ENCODE measurements at places on chromosomes 6 and 20.

GRCh38 chr20:50575865-50576720 lies 65.9 kb downstream of the PTPN1 start:
- peak; percentile 59 for DNase-seq

GRCh38 chr6:106141441-106142237 lies 55.5 kb downstream of the PRDM1 start:
- no peak for DNase-seq

- DNase-seq = no peak
Observed at GRCh38 chr6:1657116-1657770, 47.5 kb downstream of the FOXC1 start.

GRCh38 chr6:75331151-75331550 lies 46.6 kb upstream of the TMEM30A start:
- DNase-seq = no peak

DNA sequence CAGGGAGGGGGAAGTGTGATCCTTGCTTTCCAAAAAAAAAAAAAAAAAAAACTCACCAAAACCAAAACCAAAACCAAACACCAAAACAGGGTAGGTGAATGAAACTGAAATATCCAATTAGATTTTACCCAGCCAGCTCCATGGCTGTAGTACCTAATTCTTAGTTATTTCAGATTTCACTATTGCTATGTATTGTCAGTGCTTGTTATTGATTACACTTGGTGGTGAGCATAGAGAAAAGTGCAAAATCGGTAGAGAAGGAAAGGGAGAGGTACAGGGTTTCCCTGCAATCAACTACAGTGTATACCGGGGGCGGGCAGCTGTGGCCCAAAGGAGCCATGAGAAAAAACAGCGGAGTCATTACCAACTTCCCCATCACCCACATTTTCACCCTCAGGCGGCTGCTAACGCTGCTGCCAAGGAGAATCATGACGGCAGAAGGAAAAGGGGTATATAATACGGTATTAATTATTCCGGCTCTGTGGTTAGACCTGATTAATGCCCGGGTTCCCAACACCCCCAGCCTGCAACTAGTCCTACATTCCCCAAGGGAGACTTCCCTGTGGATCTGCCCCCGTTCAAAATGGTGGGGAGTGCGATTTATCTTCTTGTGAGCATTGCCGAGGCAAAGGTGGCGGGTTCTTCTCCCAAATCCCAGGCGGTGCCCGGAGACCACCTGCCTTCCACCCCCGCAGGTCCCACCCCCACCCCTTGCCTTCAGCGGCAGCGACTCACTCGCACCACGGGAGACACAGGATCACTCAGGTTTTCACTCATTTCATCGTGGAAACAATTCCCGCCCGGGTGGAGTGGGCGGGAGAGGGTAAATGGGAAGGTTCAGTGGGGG lies at the start of gene C6orf62:
C6orf62 (minus strand) TSS at position 30 of the 847 bp plus-strand sequence. CDS start 486 bp downstream, outside the sequence.
- DNase-seq = peak; percentile 26

DNA sequence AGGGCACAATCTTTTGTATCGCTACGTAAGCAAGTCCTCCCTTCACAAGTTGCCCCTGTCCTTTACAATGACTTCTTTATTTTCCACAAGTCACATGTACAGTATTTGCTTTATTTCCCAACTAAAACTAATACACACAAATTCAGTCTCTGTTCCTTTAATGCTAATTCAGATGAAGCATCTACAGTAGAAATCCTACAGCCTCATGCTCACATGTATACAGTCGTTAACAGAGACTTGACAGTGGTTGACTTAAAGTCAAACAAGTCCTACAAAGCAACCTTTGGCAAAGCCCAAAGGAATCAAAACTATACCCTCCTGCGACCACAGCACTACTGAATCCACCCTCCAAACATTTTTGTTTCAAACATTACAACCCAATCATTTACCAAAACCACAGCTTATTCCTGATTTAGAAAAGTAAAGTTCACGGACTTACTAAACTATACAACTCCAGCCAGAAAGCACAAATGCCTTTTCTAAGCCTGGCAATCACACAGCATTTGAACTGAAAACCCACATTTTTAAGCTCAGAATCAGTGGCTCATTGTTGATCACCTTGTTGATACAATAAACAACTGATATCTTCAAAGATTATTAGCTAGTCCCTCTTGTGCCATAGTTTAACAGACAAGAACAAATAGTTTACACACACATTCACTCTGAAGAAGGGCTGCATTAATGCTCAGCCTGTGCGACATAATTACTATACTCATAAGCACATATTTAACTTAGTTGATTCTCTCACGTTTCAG lies 70.9 kb upstream of the NHSL1 start:
- DNase-seq = no peak

DNA sequence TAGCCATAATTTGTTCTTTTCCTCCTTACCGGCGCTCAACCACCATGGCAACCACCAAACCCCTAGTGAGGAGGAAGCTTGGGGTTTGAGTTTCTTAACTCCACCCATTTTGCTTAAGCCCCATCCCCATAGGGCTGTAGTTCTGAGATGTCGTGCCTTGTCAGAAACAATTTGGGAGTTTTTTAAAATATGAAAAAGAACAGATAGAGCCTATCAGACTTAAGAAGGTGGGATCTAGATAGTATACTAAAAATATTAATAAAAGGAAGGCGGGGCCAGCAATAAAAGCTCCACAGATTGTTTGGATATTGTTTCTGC lies 5.6 kb downstream of the BRD2 start:
- no peak for DNase-seq

DNA sequence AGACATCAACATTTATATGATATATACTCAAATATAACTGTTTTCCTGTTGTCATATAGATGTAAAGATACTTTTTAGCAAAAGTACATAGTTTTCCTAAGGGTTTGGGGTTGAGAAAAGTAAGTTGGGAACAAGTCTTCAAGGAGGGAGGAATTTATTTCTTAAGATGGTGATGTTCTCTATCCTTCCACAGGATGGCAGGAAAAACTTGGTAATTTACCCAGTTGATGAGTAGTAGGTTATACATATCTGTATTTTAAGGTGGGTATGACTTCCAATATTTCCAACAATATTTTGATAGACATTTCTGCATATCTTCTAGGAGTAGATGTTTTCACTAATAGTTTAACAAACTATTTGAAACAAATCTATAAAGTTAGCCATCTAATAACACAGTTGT lies 254.4 kb downstream of the RIMS1 start:
- no peak for DNase-seq

- no peak for DNase-seq
Observed at GRCh38 chr6:85917522-85917921, 274.8 kb upstream of the SYNCRIP start.

- DNase-seq = no peak
Observed at GRCh38 chr6:48835421-48835958, 627.6 kb downstream of the MMUT start.

DNA sequence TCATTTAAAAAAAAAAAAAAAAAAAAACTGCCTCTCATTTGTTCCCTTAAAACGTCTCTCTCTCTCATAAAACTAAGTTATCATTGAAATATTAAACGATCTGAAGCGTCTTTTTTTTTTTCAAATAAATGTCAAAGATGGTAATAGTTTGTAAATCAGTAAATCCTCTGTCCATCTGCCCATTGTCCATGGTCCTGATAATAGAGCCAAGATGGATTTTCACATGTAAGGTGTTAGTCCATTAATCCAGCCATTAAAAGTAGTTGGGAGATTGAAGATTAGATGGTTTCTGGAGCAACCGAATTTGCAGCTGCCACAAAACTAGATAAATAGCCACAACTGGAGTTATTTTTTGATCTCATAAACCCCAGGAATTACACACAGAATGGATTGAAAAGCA lies 145.8 kb upstream of the SNX9 start:
- no peak for DNase-seq

GRCh38 chr20:16569246-16570153 lies 3.7 kb downstream of the KIF16B start:
- no peak for DNase-seq

DNA sequence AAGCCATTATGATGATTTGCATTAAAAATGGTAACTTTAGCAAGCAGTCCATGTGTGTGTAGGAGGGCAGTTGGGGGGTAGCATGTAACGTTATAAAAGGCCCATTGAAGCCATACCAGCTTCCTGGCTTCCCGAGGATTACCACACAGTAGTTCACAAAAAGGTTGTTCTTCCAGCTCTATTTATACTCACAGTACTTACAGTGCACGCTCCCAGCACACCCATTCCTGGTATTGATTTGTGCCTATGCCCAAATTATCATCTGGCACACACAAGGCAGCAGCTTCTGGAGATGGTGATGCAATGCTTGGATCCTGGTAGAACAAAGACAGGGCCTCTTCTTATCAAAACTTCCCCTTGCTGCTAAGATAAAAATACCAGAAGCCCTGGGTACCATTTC lies 436.8 kb downstream of the HAO1 start:
- no peak for DNase-seq

GRCh38 chr20:13302647-13303450 lies 81.8 kb downstream of the ISM1 start:
- DNase-seq = peak; percentile 20

DNA sequence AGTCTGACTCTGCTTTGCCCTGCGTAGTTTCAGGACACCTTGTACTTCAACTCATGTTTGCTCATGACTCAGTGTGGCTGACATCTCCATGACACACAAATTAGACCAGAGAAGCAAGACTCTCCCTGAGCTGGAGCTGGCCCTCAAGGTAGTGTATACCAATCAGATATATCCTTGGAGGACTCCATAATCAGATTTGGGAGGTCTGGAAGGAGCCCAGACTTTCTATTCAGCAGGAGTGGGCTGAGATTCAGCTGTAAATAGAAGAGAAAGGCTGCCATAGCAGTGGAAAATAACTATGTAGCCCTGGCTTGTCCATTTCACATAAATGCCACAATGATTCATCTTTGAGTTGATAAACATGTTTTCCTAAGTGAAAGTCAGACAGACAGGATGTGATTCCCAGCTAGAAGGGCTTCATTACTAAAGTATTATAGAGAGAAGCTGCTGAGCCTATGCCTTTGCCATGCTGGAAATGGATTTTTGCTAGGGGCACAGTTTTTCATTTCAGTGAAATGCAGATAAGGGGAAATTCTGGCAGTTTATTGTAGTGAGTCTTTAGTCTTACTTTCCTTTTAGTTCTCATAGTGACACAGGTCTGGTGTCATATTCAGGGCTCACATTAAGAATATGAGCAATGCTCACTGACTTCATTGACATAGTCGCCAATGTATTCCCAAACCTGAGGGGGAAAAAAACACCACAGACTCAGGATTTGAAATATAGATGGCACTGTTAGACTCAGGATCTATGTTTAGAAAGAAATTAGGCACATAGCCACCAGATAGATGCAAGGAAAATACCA lies 95.3 kb downstream of the CLVS2 start:
- no peak for DNase-seq

- no peak for DNase-seq
Observed at GRCh38 chr6:161590961-161591627, 317.2 kb upstream of the AGPAT4 start.

DNA sequence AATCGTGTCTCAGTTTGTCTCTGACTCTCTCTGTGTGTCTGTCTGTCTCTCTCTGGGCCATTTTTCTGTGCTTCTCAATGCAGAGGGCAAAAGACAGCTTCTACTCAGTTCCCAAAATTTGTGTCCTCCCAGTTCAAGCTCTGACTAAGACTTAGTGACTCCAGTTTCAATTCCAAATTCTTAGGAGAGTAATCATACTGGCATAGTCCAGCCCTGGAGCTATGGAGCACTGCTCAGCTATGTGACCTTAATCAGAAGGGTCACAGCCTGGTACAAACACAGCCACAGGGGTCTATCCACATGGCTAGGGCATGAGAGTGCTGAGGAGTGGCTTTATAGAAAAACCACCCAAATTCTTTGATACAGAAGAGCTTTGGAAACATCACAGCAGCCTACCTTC lies 91.9 kb downstream of the FOXF2 start:
- DNase-seq = no peak

- DNase-seq = no peak
Observed at GRCh38 chr6:6688951-6689350, 100.4 kb downstream of the LY86 start.

DNA sequence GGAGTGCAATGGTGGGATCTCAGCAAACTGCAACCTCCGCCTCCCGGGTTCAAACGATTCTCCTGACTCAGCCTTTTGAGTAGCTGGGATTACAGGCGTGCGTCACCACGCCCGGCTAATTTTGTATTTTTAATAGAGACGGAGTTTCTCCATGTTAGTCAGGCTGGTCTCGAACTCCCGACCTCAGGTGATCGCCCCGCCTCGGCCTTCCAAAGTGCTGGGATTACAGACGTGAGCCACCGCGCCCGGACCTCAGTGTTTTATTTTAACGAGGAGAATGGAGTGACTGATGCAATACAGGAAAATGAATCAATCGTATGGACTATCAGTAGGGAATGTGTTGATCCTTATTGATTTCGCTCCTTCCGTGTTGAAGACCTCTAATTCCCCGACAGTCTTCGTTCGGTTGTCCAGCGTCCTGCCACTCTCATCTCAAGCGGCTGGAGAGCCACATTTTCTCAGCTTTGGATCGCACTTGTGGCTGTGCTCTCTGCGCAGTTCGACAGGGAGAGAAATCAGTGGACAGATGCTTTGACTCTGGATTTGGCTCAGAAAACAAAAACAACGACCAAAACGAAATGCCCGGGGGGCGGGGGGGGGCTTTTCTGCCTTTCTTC lies 166.2 kb downstream of the TRIM27 start:
- DNase-seq = no peak

GRCh38 chr6:154358019-154358545 lies 1.5 kb upstream of the IPCEF1 start:
- DNase-seq = no peak
